ENCODE measurements at places on chromosomes 4 and X.

DNA sequence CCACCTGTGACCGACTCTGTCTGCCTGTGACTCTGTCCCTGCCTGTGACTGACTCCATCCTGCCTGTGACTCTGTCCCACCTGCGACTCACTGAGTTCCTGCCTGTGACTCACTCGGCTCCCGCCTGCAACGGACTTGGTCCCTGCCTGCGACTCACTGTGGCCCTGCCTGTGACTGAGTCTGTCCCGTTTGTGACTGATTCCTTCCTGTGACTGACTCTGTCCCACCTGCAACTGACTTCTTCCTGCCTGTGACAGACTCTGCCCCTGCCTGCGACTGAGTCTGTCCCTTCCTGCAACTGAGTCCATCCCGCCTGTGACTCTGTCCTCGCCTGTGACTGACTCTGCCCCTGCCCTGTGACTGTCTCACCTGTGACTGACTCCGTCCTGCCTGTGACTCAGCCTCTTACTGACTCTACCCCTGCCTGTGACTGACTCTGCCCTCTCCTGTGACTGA, 9.6 kb upstream of the UVSSA start:
- peak; percentile 88 for ATAC-seq

GRCh38 chrX:25178555-25178954, 162.8 kb upstream of the ARX start:
- no peak for ATAC-seq

DNA sequence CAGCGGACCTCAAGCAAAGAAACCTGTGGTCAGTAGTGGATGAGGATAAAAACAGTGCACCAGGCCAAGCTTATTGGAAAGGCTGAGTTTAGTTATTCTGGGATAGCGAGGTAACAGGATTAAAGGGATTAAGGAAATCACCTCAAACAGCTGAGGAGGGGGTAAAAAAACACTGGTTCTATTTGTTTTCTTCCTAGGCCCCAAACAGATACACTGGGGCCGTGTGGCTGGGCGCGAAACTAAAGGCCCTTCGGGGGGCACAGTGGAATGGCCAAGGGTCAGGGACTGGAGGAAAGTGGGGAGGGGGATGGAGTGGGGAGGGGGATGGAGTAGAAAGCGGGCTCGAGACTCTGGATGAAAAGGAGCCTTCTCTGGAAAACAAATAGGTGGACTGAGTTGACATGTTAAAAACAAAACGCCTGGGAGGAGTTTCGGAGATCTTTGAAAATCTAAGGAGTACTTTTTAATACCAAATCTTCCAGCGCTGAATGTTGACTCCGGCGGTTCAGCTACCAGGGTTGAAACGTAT, 2.9 kb downstream of the SOX3 start:
- ATAC-seq: no peak

DNA sequence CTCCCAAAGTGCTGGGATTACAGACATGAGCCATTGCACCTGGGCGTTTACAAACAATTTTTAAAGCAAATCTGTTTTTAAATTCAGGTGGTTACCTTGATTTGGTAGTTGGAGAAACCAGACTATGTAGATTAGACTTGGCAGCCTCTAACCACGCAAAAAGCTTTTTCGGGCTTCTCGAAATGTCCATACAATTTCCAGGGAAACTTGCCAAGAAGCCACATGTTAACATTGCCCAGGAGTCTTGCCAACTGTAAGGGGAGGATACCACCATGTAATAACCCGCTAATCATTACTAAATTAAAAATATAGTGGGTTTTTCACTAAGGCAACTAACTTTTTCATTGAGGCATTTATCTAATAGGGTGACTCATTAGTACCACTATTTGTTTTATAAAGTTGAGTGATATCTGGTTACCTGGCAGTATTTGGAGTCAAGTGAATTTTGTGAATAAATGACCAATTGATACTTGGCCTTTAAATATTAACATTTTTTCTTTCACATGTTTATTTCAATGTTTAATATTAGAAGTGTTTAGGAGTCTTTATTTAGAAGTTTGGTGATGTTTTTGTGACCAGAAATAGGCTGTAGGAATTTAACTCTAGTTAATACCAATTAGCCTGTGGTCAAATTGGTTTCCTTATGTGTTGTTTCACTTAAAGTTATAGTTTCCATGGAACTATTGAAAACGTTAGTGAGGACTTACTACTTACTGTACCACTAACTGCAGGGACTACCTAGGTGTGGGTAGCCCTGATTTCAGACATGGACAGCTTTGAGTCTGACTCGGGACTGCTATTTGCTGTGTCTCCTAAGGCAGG, 61.3 kb downstream of the CLDN34 start:
- no peak for ATAC-seq

DNA sequence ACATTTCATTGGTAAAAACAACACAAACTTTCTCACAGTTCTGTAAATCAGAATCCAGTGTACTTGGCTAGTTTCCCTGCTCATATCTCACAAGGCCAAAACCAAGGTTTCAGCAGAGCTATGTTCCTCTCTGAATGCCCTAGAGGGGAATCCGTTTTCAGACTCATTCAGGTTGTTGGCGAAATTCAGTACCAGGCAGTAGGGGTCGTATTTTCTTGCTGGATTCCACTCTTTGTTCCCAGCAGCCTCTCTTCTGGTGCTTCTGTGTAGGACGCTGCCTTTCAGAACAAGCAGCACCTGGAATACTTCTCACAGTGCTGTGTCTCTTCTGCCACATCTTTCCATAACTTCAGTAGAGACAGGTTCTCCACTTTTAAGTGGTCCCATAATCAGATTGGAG, 351.9 kb downstream of the PCDH18 start:
- ATAC-seq: no peak

GRCh38 chrX:139929876-139930275, 3.0 kb downstream of the ATP11C start:
- no peak for ATAC-seq

DNA sequence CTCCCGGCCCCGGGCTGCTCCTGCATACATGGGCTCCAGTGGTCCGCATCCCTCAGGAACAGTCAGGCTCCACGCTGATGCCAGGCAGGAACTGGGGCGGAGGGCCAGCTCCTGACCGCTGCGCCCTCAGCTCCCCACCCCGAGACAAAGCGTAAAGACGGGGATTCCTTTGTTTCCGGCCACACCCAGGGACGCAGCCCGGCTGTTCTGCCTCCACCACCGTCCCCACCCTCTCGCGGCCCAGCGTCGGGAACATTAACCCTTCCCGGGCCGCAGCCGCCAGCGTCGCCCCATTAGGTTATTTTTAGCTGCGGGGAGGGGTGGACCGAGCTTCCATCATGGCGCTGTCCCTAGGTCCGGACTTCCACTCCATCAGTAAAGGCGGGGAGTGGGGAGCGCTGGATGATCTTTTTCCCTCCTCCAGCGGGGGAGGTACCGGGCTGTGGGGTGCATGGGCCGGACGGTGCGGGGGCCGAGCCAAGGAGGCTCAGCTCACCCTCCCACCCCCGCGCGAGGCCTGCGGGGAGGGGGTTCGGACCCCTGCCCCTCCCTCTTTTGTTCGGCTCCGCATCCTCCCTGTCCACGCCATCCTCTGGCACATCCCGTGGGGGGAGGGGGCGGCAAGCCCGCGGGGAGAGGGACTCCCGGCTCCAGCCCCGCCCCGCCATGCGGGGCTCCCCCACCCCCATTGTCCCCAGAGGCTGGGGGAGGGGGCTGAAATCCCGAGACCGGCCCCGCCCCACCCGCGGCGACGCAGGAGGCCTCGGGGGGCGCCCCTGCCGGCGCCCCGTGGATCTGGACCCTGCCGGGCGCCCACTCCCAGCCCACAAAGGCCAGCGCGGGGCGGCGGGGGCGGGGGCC, 5.3 kb downstream of the CRMP1 start:
- ATAC-seq: no peak

DNA sequence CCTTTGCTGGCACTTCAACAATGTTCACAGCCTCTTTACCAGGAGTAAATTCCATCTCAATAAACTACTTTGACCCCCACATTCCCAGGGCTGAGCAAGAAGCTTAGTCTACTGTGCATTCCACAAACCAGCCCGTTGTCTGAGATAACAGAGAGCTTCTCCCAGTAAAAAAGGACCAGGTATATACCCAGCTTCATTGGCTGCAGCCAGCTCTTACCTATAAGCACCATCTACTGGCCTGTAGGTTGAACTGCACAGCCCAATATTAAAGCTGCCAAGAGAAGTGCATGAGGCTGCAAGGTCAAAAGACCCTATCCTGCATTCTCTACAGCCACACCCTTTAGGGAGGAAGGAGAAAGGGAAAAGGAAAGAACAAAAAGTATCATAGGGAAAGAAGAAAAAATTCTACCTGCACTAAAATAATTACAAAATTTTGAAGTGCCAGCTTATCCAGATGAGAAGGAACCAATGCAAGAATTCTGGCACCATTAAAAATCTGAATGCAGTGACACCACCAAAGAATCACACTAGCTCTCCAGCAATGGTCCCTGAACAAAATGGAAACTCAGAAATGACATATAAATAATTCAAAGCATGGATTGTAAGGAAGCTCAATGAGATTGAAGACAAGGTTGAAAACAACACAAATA, 45.7 kb upstream of the INTU start:
- no peak for ATAC-seq

GRCh38 chrX:3743801-3744439, 30.5 kb upstream of the PRKX start:
- peak; percentile 55 for ATAC-seq

GRCh38 chr4:170682558-170683294, 593.0 kb upstream of the AADAT start:
- no peak for ATAC-seq

- ATAC-seq: no peak
These were observed 17.8 kb downstream of the HMGB3 start for GRCh38 chrX:151000861-151001331.

DNA sequence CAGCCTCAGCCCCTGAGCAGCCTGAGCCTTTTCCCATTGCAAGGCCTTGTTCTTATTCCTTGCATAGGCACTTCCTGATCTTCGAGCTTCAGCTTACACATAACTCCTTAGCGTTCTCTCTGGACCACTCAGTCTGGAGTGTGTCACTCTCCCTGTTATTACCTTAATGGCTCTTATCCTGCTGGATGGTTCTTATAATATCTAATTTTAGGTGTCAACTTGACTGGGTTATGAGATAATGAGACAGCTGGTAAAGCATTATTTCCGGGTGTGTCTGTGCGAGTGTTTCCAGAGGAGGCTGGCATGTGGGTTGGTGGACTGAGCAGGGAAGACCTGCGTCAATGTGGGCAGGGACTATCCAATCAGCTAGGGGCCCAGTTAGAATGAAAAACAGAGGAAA, 75.7 kb downstream of the HAUS3 start:
- no peak for ATAC-seq

- ATAC-seq: no peak
These were observed 39.9 kb downstream of the HTT start for GRCh38 chr4:3114377-3114776.

DNA sequence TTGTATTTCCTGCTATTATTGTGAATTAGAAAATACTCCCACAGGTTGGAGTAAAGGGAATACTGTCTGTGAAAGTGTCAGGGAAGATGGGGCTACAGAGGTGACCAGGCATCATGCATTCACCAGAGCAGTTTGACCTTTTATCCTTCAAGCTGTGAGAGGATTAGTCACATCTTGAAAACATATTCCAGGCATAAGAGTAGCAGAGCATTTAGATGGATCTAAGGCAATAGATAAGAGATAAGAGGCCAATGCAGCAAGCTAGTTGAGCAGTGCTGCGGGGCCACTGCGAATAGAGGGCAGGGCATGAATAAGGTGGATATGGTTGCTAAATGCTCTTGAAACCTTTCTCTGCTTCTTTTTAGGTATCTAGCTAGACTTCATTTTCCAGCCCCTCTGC, 470.7 kb upstream of the FTHL17 start:
- no peak for ATAC-seq

DNA sequence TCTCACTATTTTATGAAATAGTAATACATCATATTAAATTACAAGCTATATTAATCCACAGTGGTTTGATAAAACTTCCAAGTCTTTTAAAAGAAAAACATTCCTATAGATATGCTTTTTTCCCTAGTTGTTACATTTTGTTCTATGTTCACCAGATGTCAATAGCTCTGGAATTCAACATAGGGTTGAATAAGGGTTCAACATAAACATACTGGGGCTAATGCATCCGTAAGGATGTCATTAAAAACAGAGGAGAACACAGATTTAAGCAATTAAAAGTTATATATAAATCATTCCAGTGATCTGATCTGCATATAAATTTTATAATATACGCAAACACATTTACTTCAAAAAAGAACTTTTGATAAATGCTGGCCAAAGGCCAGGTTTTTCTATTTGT, 32.5 kb downstream of the SULT1B1 start:
- ATAC-seq: no peak

DNA sequence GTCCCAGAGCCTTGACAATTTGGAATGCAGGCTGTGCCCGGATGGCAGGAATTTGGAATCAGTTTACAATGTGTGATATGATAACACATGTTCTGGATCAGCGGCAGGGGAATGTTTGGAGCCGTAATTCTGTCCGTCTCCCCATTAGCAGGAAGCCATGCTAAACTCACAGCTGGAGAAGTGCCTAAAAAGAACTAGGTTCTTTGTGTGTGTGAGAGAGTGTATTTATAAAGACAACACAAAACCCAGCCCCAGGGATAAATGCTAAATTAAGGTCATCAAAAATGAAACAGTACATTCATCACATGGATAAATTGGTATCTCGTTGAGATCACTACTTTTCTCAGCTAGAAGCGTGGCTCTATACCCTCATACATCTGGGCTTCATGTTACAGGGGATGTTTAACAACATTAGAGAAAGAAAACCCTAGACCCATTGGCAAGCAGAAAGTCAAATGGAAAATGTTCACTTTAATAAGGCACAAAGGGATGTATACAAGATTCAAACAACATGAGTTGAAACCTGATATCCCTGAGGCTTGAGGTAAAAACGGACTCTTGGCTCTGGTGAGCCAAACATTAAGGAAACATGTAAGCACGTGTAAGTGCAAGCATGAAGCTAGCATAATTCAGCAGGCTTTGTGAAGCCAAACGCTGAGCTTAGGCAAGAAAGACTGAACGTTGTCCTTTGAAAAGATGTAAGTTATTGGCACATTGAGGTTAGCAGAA, 18.0 kb upstream of the TMEM131L start:
- no peak for ATAC-seq

DNA sequence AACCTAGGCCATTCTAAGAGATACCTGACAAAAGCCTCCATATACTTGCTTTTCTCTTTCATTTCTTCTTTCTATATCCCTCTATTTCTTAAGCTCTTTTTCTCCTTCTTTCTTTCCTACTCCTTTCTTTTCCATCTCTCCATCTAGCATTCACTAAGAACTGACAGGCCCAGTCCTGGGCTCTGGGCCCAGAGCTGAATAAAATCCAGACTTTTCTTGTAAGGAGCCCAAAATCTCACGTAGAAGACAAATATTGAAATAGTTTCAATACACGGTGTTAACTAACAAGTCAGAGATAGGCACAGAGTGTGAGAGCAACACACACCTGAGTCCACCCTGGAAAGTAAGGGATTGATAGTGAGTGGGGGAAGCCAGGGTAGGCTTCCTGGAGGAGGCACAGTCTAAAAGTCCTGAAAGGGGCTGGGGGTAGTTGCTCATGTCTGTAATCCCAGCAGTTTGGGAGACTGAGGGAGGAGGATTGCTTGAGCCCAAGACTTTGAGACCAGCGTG, 73.2 kb upstream of the EFNB1 start:
- ATAC-seq: no peak

GRCh38 chrX:12946838-12947544, 27.9 kb upstream of the TMSB4X start:
- ATAC-seq: no peak

All from activated CD4-positive, CD25-positive, alpha-beta regulatory T cell treated with anti-CD3 and anti-CD28 coated beads, Interleukin-2, amount 50 U/mL, for 24 hours (primary cell).